ENCODE measurements at places on chromosomes 12 and 14.

DNA sequence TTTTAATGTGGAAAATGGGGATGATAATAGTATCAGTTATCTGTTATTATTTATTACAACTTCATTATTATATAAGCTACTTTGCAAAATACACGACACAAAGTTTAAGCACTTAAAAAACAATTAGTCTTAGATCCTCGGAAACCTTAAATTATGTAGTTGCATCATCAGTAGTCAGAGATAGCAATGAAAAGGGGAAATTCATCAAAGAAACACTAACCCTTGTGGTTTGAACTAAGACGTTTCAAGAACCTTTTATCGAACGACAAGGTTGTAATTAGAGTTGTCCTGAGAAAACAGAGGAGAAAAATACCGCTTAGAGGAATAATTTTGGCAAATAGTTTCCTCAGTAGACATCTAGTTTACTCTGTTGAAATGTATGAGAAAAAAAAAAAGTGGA is 198.5 kb downstream of the PTPRO start:
- DNase-seq = no peak

GRCh38 chr12:115914122-115914521 is 363.4 kb downstream of the MED13L start:
- DNase-seq = no peak

- DNase-seq = no peak
Measured at GRCh38 chr14:91373591-91374254, 43.9 kb downstream of the CCDC88C start.

DNA sequence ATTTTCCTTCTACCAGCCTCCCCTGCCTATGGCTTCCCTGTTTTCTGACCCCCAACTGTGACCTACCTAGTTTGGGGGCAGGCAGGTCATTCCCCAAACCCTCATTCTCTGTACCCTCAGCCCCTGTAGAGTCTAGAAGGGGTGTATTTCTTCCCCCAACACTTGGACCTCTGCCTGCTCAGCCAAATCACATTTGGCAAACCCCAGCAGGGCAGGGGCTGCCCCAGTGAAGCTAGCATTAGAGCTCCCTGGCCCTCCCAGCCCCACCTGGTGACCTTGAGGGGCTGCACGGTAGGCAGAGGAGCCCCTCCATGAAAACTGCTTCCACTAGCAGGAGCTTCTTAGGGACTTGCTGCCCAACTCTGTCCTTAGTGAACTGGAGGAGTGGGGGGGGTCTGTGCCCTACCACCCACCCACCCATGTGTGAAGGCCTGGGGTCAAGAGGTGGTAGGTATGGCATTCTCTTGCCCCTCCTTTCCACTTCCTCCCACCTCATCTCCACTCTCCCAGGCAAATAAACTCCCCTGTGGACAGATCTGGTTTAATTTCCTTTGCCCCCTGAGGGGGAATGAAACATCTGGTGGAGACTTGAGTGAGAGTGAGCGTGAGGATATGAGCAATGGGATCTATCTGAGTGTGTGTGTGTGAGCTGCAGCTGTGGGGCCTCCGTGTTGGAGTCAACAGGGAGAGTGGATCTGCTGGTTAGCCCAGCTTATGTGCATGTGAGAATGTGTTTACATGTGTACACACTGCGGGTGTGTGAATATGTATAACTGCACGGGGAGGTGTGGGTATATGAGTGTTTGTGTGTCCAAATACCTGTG is 1.6 kb downstream of the NXPH4 start:
- no peak for DNase-seq

DNA sequence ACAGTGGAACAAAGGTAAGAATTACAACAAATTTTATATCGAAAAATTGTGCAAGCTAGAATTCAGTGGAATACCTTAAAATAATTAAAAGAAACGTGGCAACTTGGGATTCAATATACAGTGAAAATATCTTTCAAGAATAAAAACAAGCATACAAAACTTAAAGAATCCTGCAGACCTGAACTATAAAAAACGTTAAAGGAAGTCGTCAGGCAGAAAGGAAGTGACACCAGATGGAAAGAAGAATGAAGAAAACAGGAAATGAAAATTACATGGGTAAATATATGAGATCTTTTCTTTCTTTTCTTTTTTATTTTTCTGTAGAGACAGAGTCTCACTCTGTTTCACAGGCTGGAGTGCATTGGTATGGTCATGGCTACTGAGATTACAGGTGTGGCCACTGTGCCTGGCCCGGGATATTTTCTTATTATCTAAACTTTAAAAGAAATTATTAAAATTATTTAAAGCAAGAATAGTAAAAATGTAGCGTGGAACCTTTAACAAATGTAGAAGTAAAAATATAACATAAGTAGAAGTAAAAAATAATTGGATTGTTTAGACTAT is 4.7 kb downstream of the MGP start:
- DNase-seq = no peak

DNA sequence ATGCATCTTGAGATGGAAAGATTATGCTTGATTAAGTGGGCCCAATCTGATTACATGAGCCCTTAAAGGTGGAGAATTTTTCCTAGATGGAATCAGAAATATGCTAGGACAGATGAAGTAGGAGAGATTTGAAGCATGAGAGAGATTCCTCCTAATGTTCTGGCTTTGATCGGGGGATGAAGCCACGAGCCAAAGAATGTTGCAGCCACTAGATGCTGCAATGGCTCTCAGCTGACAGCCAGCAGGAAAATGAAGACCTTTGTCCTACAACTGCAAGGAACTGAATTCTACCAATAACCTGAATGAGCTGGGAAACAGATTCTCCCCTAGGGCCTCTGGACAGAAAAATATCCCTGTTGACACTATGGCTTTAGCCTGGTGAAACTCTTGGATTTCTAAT is 82.6 kb upstream of the ATP2B1 start:
- DNase-seq = no peak

DNA sequence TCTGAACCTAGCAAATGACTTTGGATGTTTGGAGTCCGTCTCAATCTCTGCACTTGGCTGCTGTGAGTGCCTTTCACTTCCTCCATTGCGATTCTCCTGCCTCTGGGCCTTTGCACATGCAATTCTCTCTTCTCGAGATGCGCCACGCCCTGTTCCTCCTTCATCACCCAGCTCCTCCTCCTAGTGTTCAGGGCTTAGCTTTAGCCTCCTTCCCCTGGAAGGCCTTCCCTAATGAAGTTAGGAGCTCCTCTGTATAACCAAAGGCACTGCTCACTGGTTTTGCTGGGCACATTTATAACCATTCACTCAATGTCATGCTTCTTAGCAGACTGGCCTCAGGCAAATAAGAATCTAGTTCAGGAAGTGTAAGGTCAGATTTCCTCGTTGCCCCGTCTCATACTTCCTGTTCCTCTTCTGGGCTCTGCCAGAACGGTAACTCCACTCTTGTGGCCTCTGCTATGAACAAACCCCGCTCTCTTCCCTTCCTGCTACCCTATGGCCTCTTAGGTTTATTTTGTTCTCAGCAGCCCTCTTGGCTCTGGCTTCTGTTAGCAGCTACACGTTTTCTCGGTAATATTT is 171.4 kb downstream of the CRADD start:
- no peak for DNase-seq

- no peak for DNase-seq
Measured at GRCh38 chr14:73714656-73715081, 485 bp upstream of the PNMA1 start.

DNA sequence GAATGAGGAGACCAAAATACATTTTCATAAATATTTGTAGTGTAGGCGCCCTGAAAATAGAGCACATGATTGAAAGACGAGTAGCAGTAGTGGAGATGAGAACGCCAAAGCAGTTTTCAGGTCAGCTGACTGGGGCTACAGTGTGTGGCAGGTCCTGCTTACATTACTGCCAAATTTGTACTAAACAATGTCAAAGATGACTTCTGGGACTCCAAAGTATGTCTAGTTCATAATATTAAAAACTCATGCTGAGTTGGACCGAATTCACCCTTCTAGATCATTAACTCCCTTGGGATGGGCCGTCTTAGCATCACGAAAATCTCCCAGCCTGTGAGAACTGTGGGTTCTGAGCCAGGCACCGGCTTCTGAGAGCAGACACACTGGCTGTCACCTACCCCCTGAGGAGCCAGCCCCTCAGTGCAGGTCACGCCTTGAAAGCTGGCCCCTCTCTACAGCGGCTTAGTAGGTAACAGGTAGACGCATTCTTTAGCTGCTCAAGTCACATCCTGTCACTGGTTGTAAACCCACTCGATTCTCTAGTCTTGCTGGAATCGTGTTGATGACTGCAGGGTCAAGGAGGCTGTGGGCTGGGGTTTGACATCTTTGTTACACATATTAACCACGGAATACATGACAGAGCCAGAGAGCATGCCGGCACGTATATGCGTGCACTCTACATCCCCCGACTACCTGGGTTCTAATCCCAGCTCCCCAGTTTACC is 210.4 kb downstream of the ETV6 start:
- no peak for DNase-seq

DNA sequence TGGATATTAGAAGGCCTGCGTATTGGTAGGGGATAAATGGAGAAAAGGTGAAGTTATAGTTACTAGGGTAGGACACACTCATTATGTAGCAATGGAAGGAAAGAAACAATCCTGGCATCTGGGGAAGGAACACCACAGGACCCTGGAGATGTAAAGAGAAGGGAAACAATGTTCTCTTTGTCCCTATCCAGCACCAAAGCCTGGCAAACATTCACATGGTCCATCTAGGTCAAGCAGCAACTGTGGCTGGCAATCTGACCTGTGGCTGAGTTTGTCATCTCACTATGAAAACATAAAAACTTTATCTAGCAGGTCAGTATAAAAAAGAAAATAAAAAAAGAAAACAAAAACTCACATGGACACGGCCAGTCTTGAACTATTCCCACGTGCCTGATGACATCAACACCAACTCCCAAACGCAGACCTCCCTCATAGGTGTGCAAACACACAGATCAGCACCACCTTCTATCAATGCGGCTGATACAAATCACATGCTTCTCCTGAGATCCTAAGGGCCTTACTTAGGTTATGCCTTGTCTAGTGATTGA is 2.6 kb downstream of the POMT2 start:
- no peak for DNase-seq

DNA sequence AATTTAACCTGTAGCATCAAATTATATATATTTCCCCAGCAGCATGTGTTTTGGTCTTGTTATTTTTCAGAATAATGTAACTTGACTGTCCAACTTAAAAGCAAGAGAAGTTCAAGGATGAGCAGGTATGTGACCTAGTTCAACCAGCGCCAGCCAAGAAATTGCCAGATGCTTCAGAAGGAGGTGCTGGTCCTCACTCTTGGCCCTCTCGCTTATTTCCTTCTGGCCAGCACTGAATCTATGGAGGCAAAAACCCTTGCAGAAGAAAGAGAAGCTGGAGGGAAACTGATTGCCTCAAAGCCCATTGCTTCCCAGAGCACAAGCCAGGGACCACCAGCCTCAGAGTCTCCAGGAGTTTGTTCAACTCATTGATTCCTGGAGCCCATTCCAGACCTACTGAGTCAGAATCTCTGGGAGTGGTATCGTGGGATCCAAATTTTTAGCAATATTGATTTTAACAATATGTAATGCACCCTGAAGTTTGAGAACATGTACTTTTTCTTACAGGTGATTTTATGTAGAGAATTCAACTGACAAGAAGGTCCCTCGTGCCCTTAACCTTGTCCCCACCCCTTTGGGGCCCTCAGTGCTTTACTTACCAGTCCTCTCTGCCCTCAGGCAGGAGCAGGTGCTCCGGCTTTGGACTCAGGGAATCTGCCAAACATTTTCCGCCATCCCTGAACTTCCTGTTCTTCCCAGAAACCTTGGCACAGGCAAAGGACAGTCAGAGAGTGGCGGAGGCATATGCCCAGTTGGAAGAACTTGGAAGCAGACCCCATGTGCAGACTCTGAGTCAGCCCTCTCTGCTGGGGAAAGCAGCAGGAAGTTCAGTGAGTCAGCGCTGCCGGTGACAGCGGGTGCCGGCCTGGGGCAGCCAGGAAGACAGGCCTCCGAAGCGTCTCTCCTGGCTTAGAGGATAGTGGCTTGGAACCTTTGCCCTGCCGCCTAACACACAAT is 10.4 kb downstream of the BEST3 start:
- DNase-seq = no peak

- no peak for DNase-seq
Measured at GRCh38 chr14:39430762-39431415, 1.3 kb downstream of the FBXO33 start.

DNA sequence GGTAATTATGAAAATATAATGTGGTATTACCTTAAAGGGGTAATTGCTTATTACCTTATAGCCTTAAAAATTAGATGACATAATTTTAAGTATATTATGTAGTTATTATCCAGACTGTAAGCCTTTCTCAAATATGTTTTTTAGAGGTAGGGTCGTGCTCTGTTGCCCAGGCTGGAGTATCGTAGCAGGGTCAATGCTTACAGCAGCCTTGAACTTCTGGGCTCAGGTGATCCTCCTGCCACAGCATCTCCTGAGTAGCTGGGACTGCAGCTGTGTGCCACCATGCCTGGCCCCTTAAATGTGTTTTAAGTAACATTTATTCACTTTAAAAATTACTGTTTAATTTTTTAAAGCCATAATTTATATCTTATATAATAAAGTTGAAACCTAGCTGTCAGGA is 10.4 kb downstream of the PRPF39 start:
- no peak for DNase-seq

- no peak for DNase-seq
Measured at GRCh38 chr12:117049295-117049694, 49.9 kb downstream of the TESC start.

DNA sequence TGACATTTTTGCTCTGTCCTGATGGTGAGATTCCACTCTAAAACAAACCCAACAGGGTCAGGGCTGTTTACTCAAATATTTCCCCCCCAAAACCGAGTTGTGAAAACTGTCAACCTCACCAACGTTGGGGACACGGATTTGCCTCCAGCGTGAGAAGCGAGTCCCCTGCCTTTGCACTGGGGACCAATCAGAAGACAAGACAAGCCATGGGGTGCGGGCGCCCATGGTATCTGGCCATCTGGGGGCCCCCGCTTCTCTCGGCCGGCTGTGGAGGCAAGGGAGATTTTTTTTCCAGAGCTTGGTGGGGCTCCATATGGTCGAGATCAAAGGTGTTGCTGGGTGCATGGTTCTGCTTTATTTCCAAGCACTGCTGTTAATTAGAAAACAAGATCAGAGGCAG is 272.1 kb downstream of the BCL11B start:
- no peak for DNase-seq

DNA sequence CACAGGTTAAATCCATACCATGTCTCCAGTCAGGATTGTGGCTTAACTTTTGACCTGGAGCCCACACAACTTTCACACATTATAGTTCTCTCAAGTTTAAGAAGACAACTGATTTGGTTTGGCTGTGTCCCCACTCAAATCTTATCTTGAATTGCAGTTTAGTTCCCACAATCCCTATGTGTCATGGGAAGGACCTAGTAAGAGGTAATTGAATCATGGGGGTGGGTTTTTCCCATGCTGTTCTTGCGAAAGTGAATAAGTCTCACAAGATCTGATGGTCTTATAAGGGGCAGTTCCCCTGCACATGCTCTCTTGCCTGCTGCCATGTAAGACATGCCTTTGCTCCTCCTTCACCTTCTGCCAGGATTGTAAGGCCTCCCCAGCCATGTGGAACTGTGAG is 38.2 kb upstream of the PARP11 start:
- DNase-seq = no peak

GRCh38 chr12:57210926-57211692 is 5.5 kb upstream of the NXPH4 start:
- DNase-seq = no peak

Measured in NCI-H2029 treated with DMSO at 0.1 percent for 48 hours (cell line).